ENCODE measurements at places on chromosomes 16 and 17.

DNA sequence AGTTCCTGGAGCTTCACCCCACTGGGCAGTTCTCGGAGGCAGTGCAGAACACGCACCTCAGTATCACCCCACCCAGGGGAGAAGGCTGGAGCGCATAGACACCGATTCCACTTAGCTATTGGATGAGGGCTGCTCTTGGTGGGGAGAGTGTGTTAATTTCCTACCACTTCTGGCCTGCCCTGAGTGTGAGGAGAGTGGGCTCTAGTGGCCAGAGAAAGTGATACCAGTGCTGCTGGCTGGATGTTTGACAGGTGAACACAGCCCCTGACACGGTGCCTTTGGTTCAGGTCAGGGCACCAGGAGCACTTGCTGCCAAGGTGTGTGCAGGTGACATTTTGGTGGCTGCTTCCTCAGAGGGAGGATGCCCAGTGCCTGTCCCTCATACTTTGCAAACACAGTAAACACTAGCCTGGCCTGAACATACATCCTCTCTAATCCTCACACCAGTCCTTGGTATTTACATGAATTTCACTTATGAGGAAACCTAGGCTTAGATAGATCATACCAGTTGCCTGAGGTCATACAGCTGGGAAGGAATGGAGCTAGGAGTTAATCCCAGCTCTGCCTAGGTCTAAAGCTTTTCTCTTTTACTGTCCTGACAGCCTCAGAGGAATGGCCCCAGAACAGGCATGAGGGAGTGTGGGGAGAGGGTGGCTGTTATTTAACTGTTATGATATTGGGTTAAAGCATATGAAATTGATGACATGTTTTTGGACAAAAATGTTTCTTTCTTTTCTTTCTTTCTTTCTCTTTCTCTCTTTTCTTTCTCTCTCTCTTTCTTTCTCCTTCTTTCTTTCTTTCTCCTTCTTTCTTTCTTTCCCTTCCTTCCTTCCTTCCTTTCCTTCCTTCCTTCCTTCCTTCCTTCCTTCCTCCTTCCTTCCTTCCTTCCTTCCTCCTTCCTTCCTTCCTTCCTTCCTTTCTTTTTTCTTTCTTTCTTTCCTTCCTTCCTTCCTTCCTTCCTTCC lies 21.0 kb upstream of the ITGAX start:
- peak; percentile 79 for DNase-seq

GRCh38 chr17:78724999-78725398 lies 57.1 kb downstream of the CYTH1 start:
- DNase-seq: no peak

DNA sequence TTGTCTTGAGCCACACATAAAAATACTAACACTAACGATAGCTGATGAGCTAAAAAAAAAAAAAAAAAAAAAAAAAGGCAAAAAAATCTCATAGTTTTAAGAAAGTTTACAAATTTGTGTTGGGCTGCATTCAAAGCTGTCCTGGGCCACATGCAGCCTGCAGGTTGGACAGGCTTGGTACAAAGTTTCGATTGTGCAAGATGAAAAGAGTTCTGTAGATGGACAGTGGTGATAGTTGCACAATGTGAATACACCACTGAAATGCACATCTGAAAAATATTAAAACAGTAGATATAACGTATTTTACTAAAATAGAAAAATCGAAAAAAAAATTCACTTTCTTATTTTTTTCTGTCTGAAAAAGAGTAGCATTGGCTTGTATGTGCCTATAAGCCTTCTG lies 42.9 kb downstream of the AMFR start:
- DNase-seq: no peak

DNA sequence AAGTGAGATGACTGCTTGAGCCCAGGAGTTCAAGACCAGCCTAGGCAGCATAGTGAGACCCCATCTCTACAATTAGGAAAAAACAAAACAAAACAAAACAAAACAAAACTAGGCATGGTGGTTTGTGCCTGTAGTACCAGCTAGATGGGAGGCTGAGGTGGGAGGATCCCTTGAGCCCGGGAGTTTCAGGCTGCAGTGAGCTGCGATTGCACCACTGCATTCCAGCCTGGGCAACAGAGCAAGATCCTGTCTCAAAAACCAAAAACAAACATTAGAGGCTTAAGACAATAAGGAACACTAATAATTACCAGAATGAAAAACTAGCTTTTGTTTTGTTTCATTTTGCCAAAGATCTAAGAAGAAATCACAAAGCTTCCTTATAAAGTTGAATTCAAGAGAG lies 69.2 kb downstream of the GPRC5B start:
- no peak for DNase-seq

- DNase-seq: peak; percentile 62
Observed at GRCh38 chr16:70746040-70746707, 54.8 kb downstream of the VAC14 start.

GRCh38 chr16:86939609-86940008 lies 361.3 kb downstream of the FOXL1 start:
- no peak for DNase-seq

GRCh38 chr17:45868276-45868675 lies 23.6 kb downstream of the SPPL2C start:
- DNase-seq: no peak

- no peak for DNase-seq
Observed at GRCh38 chr16:57616876-57617275, 11.6 kb upstream of the ADGRG1 start.

DNA sequence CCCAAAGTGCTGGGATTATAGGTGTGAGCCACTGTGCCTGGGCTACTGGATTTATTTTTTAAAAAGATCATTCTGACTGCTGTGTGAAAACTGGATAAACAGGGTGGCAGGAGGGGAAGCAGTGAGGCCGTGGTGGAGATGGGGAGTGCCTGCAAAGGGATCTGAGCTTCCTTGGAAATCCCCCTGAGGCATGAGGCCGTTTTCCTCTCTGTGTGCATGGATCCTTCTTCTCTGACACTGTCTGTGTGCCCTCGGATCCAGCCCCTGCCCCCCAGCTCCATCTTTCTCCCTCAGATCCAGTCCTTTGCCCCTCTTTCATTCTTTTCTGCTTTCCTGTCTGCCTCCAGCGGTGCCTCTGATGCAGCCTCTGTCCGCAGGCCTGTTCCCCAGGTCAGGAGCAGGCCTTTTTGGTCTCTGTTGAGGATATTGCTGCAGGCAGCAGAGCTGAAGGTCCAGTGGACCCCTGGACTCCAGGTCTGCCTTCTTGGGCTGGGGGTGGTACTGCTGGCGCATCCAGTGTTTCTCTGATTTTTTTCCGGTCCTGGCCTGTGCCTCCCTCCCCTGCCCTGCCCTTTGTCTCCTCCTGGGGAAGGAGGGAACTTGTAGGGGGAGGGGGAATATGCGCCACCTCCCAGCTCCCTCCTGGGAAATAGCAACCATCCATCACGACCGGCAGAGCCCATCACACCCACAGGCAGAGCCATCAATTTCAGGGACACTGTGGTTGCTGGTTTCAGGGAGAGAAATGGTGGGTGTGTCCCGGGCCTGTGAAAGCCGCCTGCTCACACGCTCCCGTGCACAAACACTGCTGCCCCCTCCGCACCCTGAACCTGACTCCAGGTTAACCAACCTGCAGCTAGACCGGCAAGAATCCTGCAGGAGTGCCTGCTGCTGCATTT lies 17.0 kb downstream of the MGAT5B start:
- DNase-seq: no peak

GRCh38 chr16:80623376-80623775 lies 82.6 kb downstream of the DYNLRB2 start:
- DNase-seq: no peak

GRCh38 chr16:71927383-71927782 lies 32.1 kb downstream of the IST1 start:
- DNase-seq: no peak

DNA sequence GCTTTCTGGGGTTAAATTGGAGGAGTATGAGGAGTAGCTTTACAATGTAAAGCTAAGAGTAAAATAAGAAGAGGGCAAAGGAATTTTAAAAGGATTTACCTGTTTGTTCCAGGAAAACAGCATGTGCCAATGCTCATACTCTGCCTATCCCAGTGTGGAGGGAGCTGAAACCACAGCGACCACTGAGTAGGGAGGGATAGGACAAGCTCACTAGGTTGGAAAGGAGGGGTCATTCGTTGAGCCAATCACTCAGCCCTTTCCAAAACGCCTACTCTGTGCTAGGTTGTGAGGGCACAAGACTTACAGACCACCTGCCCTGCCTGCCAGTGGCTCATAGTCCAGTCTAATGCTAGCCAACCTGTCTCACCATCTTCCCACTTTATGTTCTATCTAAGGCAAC lies 1.1 kb upstream of the DNAJC7 start:
- peak; percentile 51 for DNase-seq

DNA sequence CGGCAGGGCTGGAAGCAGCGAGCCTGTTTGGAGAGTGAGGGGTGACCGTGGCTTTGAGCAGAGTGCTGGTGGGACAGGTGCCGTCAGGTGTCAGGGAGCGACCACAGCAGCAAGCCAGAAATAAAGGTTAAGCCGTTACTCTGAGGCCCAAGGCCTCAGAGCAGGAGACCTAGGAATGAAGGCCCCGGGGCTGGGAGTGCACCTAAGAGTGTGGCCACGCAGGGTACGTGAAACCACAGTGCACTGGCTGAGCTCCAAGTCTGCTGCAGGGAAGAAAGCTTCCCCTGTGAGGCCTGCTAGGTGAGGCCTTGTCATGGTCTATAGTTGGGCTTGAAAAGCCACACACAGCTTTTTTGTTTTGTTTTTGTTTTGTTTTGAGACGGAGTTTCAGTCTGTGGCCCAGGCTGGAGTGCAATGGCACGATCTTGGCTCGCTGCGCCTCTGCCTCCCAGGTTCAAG lies 8.7 kb downstream of the CLUAP1 start:
- DNase-seq: no peak

- no peak for DNase-seq
Observed at GRCh38 chr16:23650674-23651416, 9.6 kb downstream of the DCTN5 start.

- peak; percentile 71 for DNase-seq
Observed at GRCh38 chr17:67544364-67544955, 167.4 kb downstream of the PITPNC1 start.

- DNase-seq: no peak
Observed at GRCh38 chr17:61470530-61471136, 18.4 kb downstream of the TBX4 start.

- peak; percentile 82 for DNase-seq
Observed at GRCh38 chr16:1823821-1824220, 2.8 kb downstream of the HAGH start.

GRCh38 chr16:27401768-27402568 lies at the start of gene IL21R:
Gene IL21R, plus strand, starts transcription at chr16:27402174. Its CDS starts 27,898 bp downstream, at chr16:27430072.
- DNase-seq: no peak

GRCh38 chr16:80503107-80503506 lies 37.7 kb upstream of the DYNLRB2 start:
- DNase-seq: no peak

DNA sequence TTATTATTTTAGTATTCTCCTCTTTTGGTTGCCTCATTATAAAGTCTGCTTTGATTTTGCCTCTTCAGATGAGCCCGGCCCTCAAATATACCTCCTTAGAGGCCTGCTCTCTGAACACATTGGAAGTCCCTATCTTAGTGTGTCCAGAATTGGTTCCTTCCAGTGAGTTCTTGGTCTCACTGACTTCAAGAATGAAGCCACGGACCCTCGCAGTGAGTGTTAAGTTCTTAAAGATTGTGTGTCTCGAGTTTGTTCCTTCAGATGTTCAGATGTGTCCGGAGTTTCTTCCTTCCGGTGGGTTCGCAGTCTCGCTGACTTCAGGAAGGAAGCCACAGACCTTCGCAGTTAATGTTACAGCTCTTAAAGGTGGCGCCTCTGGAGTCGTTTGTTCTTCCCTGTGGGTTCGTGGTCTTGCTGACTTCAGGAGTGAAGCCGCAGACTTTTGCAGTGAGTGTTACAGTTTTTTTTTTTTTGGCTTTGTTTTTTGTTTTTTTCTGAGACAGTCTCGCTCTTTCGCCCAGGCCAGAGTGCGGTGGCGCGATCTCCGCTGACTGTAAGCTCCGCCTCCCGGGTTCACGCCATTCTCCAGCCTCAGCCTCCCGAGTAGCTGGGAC lies 45.8 kb upstream of the NOS2 start:
- DNase-seq: no peak

- DNase-seq: no peak
Observed at GRCh38 chr16:58937661-58938060, 203.5 kb upstream of the GOT2 start.

DNA sequence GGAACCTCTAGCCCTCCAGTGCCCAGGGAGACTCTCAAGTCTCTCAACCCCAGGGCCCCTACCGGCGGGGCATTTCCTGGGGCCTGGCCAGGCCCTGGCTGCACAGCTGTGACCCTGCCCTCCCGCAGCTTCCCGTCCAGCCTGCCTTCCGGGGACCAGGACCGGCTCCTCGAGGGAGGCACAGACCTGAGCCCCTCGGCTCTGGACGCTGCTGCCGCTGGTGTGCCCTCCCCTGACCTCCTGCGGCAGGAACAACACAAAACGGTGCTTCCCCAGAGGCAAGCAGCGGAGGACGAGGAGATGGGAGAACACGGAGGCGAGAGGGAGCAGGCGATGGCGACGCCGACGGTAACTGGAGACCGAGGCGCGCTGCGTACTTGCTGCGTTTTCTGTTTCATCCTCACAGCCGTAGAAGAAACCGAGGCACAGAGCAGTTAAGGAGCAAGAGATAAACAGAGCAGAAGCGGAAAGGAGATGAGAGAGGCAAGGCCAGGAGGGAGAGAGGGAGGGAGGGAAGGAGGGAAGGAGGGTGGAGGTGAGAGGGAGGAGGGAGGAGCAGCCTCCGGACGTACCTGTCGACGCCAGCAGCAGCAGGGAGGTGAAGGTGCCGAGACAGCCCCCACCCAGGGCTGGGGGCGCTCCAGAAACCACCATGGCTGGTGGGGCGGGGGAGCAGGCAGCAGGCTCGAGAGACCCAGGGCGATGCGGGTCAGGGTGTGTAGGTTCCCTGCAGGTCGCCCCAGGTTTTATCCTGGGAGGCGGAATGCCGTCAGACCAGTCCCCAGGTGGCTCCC lies at the start of gene PRSS22:
PRSS22 (minus strand) TSS at position 720 of the 794 bp plus-strand sequence; CDS start at position 654, 66 bp downstream.
- DNase-seq: no peak

GRCh38 chr17:3603119-3603869 lies 5.9 kb downstream of the TRPV1 start:
- DNase-seq: no peak

DNA sequence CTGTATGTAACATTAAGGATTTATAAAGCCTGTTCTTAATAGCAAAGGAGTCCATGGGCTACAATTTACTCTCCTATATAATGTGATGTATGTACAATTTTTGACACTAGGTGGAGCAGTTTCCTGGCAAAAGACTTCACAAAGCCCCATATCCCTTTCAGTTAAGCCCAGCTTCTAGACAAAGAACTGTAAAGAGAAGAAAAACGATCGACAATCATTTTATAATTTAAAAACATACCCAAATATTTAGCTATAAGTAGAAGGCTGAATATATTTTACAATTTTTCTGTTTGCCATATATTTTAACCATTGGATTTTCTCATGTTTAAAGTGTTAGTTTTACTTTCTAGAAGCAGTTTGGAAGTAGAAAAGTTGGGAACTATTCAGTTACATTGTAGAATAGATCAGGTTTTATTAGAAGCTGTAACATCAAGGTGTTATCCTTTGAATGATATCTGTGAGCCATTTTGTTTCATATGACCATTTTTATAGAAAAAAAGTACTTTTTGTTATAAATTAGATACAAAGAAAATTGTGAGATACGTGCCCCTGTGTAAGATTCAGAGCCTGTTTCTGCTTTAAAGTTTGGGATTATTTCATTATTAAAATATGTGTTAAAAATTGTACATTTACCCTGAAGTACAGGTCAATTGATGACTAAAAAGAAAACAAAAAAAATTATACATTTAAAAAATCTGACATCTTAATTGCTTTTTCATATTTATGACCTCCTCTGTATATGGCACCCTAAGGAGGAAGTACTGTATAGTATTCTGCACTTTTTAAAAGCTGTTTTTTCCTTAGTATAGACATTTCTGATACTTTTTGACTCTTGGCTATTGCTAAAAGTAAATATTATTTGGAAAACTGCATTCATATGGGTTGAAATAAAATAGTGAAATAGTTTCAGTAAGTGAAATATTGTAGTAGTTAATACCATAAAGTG lies 46.3 kb downstream of the VMP1 start:
- DNase-seq: peak; percentile 89

Measured in cerebellar cortex (tissue), 1 donor.